ENCODE measurements at places on chromosomes 16 and 17. TPM values are rescaled to one million over a fixed set of nuclear protein-coding genes. Genes with fewer than 3 reads are reported as not detected.

The TBC1D3I gene
- 0.20 TPM for total RNA-seq

The GCGR gene
- total RNA-seq = not detected

The WFDC1 gene
- 2.0 TPM for total RNA-seq

The TSPOAP1 gene
- total RNA-seq = 18.8 TPM

- peak; percentile 22 for DNase-seq
These were observed 3.0 kb upstream of the DNASE1L2 start for GRCh38 chr16:2233046-2233775.

GRCh38 chr17:57898487-57899311, 48.9 kb upstream of the MRPS23 start:
- DNase-seq = peak; percentile 92

DNA sequence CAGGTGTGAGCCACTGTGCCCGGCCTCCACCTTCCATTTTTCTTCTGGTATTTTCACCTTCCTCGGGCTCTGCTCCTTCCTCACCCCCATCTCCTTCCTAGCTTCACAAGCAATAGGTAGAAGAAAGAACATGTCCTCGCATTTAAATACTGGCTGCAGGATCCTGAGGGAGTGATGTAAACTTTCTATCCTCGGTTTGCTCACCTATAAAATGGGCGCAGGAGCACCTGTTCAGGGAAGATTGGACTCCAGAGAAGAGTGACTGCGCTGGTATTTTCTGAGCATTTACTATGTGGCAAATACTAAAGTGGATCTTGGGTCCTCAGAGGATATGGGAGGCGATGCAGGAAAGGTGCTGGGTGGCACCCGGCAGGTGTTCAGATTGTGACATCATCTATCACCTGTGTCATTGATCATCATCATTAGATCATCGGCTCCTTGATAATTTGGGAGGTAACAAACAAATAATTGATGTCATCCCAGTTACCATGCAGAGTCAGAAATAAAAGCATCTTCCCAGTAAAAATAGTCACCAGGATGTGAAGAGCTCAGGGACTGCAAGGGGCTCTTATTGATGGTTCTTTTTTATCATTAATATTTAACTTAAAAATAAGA, 72.8 kb downstream of the FOXL1 start:
- DNase-seq = no peak

DNA sequence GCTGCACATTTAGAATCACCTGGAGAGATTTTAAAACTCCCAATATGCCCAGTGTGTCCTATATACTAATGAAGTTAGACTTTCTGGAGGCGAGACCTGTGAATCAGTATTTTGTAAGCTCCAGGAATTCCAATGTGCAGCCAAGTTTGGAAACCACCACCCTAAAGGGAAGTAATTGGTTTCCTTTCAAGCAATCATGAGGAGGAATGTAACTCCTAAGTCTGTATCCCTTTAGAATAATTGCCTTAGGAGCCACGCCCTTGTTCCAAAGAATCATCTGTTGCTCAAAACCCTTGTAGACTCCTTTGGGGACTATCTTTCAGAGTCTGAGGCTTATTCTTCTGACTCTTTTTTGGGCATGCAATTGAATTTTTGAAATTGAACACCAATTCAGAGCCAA, 84.4 kb downstream of the DNAH9 start:
- no peak for DNase-seq

DNA sequence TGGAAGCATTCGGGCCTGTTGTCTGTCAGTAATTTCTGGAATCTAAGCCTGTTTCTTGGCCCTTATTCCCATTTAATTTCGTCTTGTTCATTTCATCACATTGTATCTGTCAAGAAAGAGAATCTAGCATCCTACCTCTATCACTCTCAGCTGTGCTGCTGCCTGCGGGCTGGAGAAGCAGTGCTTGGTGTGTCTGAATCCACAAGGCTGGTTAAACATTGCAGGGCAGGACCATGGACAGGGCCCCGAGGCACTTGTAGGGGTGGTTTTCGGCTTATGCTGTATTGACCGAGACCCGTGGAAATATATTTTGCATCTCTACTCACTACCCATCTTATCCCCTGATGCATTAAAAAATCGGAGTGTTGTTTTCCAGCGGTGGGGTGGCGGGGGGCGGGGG, 3.1 kb downstream of the RAB11FIP4 start:
- DNase-seq = peak; percentile 79

GRCh38 chr17:8084250-8084649, 3.3 kb downstream of the ALOX12B start:
- no peak for DNase-seq

DNA sequence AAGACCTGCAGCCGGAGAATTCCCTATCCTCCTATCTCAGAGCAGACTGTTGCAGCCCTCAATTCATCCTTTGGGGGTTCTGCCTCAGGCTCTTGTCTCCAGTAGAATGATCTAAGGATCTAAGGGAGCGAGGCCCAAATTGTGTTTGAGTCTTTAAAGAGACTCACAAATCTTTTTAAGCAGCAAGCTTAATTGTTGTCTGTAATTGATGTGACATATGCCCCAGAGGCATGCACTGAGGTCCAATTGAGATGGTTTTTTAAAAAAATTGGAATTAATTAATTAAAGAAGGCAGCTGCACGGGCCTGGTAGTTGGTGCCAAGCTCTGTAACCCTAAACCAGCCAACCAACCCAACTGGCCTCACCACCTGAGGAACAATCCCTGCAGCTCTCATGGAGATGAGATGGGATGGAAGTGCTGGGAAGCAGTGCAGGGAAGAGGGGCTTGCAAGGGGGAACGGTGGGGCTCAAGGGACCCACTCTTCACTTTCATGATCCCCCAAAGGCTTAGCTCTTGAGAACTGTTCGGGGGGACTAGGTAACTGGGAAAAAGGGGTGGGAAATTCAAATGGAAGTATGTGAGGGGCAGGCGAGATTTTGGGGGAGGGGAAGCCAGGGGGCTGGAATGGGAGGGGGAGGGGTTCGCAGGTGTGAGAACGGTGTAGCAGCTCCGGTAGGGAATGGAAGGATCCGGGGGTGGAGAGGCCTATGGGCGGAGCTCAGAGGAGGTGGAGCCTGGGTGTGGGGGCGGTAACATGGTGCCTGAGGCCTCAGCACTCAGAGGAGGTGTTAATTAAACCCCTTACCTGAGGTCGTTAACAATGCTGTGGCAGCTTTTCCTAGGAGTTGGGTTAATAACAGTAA, 9.2 kb upstream of the ZNF652 start:
- no peak for DNase-seq

GRCh38 chr16:88022076-88023042, 71.1 kb downstream of the BANP start:
- no peak for DNase-seq

GRCh38 chr17:42819939-42820535, 4.0 kb downstream of the BECN1 start:
- DNase-seq = peak; percentile 65

- DNase-seq = no peak
These were observed 24.7 kb downstream of the LIMD2 start for GRCh38 chr17:63675231-63675606.

DNA sequence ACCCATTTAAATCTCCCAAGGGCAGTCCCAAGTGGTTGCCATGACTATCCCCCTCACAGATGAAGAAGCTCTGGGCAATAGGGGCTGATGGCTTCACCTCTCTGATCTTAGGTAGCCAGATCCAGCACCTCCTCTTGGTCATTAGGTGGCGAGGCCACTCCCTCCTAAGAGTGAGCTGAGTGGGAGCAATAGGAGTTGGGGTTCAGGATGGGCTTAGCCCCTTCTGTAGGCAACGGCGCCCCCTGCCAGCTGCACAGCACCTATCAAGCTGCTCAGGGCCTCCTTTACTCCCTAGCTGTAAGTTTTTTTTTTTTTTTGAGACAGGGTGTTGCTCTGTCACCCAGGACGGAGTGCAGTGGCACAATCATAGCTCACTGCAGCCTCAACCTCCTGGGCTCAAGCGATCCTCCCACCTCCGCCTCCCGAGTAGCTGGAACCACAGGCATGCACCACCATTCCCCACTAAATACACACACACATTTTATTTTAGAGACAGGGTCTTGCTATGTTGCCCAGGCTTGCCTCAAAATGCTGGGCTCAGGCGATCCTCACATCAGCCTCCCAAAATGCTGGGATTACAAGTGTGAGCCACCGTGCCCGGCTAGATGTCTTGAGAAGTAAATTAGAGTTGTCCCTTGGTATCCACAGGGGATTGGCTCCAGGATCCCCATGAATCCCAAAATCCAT, 3.5 kb upstream of the RRAD start:
- no peak for DNase-seq

- no peak for DNase-seq
These were observed 31.8 kb downstream of the CEP95 start for GRCh38 chr17:64538508-64539130.

- DNase-seq = no peak
These were observed 10.9 kb upstream of the TBX2 start for GRCh38 chr17:61388561-61389356.

DNA sequence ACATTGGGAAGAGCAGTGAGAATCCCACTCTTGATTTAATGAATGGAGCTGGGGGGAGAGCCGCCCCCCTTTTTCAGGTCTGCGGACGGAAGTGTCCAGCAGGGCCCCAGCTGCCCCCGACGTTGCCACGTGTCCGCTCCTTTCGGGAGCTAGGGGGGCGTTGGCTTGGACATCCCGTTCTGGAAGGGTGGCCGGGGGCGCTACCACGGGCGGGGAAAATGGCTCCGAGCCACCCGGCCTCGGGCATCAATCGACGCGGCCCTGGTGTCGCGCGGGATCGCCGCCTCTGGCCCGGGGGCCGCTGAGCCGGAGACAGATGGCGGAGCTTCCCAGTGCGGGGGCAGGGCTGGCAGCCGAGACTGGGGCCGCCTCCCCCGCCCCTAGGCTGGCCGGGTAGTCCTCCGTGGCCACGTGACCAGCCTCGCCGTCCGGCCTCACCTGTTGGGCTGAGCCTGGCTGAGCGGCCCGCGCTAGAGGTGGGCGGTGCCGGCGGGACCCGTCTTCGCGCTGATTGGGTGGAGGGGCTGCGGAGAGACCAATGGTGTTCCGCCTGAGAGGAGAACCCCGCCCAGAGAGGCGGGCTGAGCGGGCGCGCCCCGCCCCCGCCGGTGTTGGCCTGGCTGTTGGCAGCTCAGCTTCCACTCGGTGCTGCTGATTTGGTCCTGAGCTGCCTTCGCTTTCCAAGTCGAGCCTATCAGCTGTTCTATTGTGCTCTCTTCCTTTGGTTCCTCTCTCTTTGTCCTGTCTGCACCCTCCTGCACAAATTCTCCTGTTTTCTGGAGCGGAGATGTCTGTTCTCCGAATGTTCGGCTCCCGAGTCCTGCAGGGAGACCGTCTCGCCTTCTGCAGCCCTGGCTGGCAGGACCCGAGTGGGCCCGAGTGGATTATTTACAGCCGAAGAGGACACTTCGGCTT, 8.3 kb downstream of the HS3ST3B1 start:
- DNase-seq = peak; percentile 94

DNA sequence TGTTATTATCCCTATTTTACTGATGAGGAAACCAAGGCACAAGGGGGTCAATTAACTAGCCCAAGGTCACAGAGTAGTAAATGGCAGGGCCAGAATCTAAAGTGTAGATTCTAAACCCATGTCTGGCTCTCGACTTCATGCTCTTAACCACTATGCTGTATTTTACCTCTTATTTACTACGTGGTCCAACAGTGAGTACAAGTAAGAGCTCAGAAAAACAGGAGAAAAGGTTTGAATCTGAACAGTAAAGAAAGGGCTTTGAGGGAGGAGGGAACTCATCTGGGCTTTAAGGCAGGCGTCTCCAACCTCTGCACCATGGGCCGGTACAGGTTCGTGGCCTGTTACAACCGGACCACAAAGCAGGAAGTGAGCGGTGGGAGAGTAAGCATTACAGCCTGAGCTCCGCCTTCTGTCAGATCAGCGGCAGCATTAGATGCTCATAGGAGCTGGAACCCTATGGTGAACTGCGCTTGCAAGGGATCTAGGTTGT, 62.9 kb downstream of the SMURF2 start:
- DNase-seq = no peak

Data from left ventricle myocardium superior (tissue), 1 donor.